ENCODE measurements at places on chromosomes 3 and 15.

DNA sequence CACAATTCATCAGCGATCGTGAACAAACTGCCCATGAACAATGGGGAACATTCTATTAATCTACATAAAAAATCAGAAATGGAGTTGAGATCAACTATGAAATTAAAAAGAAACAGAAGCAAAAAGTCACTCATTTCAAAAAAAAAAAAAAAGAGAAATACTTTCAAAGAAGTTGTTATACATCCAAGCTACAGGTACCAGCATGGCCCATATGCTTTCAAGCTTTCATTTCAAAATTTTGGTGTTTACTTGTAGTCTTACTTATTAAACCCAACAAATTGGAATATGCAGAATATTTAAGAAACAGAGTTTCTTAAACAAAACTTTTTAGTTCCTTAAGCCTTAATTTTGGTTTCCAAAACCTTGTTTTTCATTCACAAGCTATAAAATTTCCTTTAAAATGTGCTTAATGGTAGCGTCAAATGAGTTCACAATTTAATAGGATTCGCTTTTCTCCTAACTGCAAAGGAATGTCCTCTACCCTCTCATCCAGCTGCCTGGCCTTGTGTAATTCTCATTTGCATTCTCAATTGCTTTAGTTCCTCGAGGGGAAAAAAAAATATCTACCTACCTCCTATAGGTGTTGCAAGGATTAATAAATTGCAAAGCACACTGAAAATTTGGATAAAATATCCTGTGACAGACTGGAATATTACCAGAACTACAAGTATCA, 565.2 kb downstream of the ROBO1 start:
- DNase-seq: no peak

- DNase-seq: no peak
Measured at GRCh38 chr3:44865272-44866035, 3.7 kb downstream of the TMEM42 start.

DNA sequence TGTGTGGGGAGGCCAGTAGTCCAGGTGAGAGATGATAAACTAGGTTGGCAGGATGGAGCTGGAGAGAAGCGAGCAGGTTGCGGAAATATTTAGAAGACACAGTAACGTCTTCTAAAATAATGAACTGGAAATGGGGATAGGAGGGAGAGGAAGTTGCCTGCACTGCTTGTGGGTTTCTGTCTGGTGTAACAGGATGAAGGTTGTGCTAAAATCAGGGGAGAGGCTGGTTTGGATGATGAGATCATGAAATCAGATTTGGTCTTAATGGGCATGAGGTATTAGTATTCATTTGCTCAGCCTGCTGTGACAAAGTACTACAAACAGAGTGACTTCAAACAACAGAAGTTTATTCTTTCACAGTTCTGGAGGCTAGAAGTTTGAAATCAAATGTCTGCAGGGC, 32.1 kb upstream of the TNFAIP8L3 start:
- no peak for DNase-seq

DNA sequence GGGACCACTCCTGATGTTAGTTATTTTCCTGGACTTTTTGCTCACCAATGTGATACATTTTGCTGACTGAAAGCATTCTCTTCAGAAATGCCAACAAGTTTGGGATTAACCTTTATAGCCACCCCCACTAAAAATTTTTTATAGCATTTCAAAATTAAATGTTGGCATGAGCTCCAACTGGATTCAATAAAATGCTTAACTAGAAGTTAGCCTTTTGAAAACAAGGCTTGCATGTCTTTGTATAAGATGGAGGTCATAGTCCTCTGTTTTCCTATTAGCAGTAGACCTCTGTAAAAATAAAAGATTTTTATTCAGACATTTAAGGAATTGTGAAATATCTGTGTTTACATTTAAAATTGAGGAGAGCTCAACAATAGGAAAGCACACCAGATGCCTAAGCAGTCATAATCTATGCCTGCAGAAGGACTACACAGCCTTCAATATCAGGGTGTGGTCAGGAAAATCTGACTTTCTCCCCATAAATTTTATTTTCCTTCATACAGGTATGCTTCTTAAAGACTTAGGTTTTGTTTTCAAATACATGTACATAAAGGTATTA, 87.2 kb downstream of the DNAJC13 start:
- DNase-seq: no peak

DNA sequence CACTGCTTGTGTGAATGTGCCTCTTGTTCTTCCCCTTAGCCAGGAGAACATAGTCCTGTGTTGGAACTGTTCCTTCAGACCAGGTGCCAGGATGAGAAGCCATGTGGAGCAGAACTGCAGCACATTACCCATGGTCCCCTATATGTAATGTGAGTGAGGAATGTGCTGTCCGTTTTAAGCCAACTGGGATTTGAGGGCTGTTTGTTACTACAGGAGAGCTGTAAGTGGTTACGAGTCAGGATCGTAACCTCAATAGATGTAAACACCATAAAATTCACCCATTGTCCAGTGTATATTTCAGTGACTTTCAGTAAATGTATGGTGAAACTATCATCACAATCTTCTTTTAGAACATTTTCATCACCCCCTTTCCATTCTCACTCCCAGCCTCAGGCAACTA, 10.1 kb upstream of the SCAP start:
- no peak for DNase-seq

DNA sequence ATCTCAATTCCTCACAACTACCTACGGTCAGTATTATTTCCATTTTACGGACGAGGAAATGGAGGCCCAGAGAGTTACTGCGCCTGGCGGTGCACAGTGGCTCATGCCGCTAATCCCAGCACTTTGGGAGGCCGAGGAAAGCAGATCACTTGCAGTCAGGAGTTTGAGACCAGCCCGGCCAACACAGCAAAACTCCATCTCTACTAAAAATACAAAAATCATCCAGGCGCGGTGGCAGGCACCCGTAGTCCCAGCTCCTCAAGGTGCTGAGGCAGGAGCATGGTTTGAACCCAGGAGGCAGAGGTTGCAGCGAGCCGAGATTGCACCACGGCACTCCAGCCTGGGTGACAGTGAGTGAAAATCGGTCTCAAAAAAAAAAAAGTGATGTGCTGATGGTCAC, 187.3 kb downstream of the XXYLT1 start:
- no peak for DNase-seq

DNA sequence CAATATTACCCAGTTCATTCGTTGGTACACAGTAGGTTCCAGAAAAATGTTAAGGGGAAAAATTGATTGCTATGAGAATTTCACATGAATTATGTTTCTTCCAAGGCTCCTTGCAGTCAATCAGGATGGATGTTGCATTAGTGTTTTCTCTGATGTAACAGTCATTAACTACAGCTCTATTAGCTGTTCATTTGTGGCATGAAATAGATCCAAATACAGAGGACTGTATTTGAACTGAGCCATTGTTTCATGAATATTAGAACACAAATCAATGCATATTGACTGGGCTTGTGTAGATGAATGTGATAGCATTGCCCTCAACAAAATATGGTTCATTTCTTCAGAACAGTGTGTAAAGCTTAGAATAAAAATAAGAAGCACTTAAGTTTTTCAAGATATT, 203.0 kb upstream of the SGO1 start:
- no peak for DNase-seq

DNA sequence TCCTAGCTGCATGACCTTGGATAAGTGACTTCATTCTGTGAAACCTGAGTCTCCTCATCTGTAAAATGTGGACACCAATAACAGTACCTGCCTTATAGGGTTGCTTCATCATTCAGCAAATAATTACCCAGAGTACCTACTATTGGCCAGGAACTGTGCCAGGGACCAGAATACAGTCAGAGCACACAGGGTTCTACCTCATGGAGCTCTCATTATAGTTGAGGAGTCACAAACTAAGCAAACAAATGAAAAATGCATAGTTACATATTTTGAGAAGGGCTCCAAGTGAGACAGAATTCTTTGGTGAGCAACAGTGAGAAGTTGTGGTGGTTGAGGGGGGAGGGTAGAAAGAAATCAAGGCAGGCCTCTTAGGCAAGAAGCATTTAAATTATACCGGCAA, 308.6 kb upstream of the WNT5A start:
- no peak for DNase-seq

All from stimulated activated CD4-positive, alpha-beta T cell treated with anti-CD3 and anti-CD28 coated beads, Interleukin-15, amount 100 ng/mL, for 1 hour (primary cell).